ENCODE measurements at places on chromosomes 6 and 20. TPM values are rescaled to one million over a fixed set of nuclear protein-coding genes. Genes with fewer than 3 reads are reported as not detected.

APOM gene
- total RNA-seq = not detected

DNA sequence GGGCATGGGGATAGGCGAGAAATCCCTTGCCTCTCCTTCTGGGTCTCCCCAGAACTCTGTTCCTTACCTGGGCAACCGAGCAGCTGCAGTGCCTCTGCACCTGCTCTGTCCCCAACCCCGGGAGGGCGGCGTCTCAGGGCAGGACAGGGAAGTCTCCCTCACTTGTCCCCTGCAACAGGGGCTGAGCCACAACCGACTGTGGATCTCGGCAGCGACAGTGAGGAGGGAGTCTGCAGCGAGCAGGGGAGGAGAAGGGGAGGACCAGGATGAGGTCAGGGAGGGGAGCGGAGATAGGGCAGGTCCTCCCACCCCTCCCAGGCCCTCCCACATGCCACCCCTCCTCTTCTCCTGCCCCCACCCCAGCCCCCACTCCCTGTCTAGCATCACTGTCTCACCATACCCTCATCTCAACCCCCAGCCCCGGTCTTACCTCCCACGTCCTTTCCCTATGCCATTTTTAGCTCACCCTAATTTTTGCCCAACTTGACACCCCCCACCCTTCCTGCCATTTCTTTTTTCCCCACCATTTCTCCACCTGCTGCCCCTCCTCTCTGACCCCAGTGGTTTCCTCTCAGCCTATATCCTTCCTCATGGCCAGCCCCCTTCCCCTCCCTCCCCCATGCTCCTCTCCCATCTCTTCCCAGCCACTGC lies at the start of gene TNXB:
Gene TNXB (minus strand): TSS at position 225 of the 651 bp plus-strand sequence. CDS start 11,140 bp downstream, outside the sequence.
- no peak for DNase-seq

NHSL1 gene
- total RNA-seq = 13.3 TPM

GRCh38 chr6:116536216-116536621 lies 9.3 kb downstream of the TRAPPC3L start:
- no peak for DNase-seq

LPIN3 gene
- 28.7 TPM for total RNA-seq

- DNase-seq = no peak
These were observed at the start of gene CPXM1 for GRCh38 chr20:2800521-2801285. CPXM1 (minus strand) TSS chr20:2800627; CDS start chr20:2800572, 55 bp downstream.

DNA sequence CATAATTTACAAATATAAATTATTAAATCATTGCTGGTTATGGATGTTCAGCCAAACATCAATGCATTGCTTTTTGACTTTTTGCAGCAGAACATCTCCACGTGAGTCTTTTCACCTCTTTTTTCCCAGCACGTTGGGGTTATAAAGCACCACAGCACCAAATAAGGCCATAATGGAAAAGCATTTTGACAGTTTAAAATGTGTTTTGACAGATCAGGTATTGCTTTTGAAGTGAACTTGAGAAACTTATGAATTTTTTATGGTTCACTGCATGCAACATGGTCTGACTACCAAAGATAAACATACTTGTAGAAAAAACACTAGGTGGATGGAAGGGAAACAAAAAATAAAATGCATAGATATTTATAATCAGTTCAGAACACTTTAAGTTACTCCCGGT lies 622.4 kb downstream of the HTR1B start:
- no peak for DNase-seq

- no peak for DNase-seq
These were observed 6.3 kb downstream of the PRR18 start for GRCh38 chr6:166301611-166302529.

DNA sequence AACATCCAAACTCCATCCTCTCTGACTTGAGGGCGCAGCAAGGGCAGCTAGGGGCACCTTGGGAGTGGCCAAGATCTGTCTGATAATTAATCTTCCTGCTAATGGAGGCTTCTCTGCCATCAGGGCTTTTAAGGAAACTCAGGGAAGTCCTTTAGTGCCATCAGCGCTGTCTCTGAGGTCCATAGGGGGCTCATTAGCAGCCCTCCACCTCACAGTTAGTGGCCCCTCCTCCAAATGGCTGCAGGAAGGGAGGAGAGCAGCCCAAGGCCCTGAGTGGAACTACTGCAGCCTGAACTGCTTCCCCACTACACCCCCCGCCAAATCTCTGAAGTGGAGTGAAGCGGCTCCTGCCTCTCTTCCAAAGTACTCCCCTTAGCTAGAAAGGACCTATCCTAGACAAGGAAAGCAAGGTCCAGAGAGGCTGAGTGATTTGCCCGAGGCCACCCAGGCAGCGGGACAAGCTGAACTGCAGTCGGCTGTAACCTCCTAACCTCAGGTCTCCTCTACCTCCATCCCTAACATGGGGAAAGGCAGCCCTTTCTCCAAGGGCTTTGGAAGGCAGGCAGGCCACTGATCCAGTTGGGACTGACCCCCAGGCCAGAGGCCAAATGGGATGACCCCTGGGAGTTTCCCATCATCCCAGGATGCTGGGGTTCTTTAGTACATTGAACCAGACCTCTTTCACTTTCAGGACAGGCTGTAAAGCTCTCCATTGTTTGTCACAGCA lies 39.5 kb upstream of the ZFAND3 start:
- DNase-seq = no peak

RAET1E gene
- not detected for total RNA-seq

GRCh38 chr6:160861824-160862223 lies 129.7 kb upstream of the MAP3K4 start:
- DNase-seq = no peak

COL19A1 gene
- not detected for total RNA-seq

Measured in thoracic aorta (tissue), 2 donors.